ENCODE measurements at places on chromosomes 4 and X.

DNA sequence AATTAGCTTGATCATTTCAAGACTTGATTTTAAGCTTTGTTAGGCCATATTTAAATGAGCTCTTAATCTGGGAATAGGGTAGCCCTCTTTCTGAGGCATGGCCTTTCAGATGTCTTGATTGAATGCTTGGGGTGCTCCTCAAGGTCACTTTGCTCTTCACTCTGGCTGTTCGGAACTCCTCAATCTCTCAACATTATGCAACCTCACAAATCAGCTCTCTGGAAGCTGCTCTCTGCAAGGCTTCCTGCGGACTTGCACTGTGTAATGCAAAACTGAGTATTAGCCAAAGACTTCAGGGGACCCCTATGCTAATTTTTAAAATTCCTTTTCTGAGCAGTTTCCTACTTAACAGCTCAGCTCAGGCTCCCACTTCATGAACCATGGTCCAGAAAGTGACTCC, 398.3 kb downstream of the PRDM5 start:
- no peak for DNase-seq

GRCh38 chrX:74179990-74180389, 124.0 kb upstream of the ZCCHC13 start:
- no peak for DNase-seq

DNA sequence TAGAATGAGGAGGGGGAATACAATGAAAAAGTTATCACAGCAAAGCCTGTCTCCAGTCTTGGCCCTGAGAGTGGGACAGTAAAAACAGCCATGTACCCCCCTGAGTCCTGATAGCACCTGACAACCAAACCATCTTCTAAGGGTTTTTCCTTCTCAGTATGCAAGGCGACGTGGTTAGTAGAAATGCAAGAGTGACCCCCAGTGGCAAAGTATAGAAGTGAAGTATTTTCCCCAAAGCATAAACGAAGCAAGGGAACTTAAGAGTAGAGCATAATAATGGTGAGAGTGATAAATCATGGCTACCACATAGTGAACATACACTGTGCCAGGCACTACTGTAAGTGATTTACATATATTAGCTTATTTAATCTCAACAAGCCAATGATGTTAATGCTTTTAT, 52.8 kb downstream of the FAM47C start:
- DNase-seq = peak; percentile 41

DNA sequence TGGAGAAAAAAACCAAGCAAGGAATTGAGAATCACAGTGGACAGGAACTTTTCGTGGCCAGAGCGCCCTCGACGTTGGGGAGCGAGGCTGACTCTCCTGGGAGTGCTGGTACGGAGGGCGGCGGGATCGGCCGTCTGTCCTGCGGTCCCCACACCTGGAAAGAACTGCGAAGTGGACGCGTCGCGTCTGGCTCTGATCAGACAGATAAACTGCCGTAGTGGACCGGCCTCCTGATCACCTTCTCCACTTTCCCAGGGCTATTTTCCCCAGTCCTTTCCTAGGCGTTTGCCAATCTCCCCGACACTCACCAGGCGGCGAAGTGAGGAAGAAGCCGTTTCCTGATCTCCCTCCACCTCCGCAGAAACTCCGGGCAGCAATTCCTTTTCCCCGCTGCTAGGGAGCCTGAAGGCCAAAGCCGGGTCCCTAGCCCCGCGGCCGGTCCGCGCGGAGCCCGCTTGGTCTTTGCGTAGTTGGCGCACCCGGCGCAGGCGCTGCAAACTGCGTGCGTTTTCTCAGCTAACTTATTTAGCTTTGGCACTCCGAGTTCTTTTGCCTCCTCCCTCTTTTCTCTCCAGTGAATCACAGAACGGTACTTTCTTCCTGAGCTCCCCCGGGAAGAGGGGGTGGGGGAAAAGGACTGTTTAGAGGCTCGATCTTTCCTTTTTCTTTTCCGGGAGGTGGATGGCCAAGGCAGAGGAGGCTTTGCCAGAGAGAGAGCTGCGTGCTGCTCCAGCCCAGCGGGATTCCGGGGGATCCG, at the start of gene ARSJ:
TSS of gene ARSJ (minus strand) at position 500 of the 757 bp plus-strand sequence. CDS start 813 bp downstream, outside the sequence.
- DNase-seq = peak; percentile 88

- DNase-seq = peak; percentile 87
These were observed at the start of gene DCLK2 for GRCh38 chr4:150078041-150078578. TSS of gene DCLK2 (plus strand) at chr4:150078445. CDS start at chr4:150079028, 583 bp downstream.

- no peak for DNase-seq
These were observed 1722.9 kb upstream of the PCDH10 start for GRCh38 chr4:131426023-131426758.

GRCh38 chrX:78708816-78709215, 38.7 kb upstream of the LPAR4 start:
- DNase-seq = no peak

DNA sequence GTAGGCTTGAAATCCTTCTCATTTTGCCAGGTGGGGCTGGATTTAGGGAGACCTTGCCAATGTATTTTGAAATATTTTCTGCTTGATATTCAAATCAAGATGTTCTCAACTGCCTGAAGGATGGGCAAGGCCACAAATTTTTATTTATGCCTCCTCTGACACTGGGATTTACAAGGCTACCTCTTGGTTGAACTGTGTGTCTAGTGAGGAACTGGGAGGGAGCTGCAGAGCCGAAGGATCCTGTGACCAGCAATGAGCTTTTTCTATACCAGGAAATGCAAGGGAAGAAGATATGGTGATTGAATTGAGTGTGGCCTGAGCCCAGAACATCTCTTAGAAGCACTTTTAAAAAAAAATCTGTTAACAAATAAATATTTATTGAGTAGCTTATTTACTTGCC, 14.9 kb downstream of the VSIG1 start:
- DNase-seq = no peak

DNA sequence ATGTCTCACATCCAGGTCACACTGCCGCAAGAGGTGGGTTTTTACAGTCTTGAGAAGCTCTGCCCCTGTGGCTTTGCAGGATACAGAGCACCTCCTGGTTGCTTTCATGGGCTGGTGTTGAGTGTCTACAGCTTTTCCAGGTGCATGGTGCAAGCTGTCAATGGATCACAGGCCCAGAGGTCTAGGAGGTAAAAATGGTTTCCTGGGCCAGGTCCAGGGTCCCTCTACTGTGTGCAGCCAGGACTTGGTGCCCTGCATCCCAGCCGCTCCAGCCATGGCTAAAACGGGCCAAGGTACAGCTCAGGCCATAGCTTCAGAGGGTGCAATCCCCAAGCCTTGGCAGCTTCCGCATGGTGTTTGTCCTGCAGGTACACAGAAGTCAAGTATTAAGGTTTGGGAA, 434.1 kb upstream of the GALNT7 start:
- DNase-seq = no peak

GRCh38 chrX:18966624-18967023, 17.3 kb downstream of the PHKA2 start:
- no peak for DNase-seq

DNA sequence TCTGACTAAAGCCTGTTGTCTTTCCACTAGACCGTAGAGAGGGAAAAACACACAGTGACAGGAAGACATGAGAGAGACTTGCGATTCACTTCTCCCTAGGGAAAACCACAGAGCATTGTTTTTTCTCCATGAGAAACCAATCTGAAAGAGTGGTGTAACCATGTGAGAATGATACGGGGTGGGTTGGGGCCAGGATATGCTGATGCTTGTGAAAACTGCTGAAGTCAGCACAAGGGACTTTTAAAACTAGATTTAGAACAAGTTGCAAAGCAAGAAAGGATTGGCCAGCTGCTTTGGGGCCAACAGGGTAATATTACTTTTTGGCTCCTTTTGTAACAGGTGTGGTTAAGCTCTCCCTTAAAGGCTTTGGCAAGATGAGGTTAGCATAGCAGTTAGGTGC, 66.1 kb downstream of the NHSL2 start:
- no peak for DNase-seq

DNA sequence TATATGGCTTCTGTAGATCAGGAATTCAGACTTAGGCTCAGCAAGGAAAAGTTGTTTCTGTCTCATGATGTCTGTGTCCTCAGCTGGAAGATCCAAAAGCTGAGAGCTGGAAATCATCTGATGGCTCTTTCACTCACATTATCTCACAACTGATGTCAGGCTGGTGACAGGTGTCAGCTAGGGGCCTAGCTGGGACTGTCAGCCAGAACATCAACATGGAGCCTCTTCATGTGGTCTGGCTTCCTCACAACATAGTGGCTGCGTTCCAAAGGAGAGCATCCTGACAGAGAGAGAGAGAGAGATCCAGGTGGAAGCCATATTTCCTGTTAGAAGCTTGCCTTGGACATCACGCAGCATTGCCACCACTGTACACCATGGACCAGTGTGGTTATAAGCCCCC, 10.6 kb upstream of the INTS6L start:
- no peak for DNase-seq

- no peak for DNase-seq
These were observed 145.1 kb upstream of the CTSO start for GRCh38 chr4:156098805-156099204.

- peak; percentile 4 for DNase-seq
These were observed 77.0 kb upstream of the C4orf50 start for GRCh38 chr4:6095023-6095752.

GRCh38 chr4:6946497-6946896, 36.9 kb downstream of the TBC1D14 start:
- DNase-seq = no peak

- DNase-seq = no peak
These were observed 3.1 kb upstream of the C4orf17 start for GRCh38 chr4:99507762-99508161.

- DNase-seq = no peak
These were observed 29.1 kb upstream of the CD38 start for GRCh38 chr4:15749001-15749400.

GRCh38 chrX:16883487-16883804, 13.3 kb upstream of the RBBP7 start:
- DNase-seq = no peak

DNA sequence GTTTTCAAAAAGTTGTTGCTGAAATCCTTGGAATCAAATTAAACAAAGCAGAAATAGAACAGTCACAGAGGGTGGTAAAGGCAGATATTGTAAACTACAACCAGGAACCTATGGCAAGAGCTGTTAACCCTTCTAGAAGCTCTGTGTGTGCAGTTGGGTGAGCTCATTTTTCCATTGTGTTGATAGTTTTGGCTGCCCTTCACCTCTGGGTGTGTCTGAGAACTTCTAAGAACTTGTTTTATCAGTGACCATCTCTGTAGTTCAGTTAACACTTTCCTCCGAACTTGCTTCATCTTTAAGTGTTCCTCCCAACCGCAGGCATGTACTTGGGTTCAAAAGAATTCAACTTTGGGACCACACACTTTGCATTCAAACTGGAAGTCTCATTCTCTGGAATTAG, 32.7 kb downstream of the RBMX start:
- peak; percentile 73 for DNase-seq

DNA sequence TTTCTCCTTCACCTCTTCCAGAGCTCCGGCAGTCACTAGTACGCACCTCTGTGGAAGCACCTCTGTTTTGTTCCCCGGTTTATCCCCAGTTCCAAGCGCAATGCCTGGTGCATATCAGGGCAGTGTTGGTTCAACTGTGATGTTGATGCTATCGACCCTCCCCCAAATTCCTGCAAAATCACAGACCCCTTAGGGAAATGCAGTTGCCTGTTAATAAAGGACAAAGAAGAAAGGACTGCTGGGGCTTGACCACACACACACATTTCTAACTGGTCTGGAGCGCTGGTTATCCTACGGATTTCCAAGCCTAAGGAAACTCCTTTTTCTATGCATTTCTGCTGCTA, 530 bp upstream of the NMU start:
- no peak for DNase-seq

- DNase-seq = no peak
These were observed 50.9 kb downstream of the CEP44 start for GRCh38 chr4:174334628-174335027.

GRCh38 chr4:71187404-71188155, 151.2 kb upstream of the SLC4A4 start:
- DNase-seq = peak; percentile 60

DNA sequence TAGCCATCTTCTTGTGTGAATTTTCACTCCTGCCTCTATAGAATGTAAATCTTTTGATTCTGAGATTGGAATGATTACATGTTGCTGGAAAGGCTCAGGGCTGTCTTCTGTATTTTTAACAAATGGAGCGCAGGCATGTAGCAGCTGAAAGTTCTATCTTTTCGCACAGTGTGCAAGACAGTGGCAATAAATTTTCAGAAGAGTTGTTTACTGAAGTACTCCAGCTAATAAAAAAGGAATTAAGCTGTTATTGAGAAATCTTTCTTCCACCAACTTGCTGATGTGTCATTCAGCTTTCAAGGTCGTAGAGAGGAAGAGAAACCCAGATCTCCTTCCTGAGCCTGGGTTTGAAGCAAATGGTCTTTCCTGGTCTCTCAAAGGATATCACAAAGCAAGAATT, 122.0 kb upstream of the PUDP start:
- DNase-seq = peak; percentile 58

DNA sequence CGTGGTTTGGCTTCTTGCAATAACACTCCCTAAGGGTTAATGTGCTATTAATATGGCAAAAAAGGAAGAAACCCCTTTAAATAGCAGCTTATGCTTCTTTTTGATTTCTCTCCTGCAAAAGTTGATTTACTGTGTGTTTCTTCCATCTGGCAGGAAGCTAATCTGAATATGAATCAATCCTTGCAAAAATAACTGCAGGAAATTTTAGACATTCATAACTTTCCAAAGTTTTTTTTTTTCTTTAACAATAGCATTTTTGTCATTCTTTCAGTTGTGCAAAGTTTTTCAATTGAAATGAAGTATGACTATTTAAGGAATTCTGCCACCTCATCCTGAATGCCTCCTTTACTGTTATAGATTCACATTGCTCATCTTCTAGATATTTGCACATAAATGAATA, 115.6 kb downstream of the SPANXA1 start:
- peak; percentile 57 for DNase-seq

DNA sequence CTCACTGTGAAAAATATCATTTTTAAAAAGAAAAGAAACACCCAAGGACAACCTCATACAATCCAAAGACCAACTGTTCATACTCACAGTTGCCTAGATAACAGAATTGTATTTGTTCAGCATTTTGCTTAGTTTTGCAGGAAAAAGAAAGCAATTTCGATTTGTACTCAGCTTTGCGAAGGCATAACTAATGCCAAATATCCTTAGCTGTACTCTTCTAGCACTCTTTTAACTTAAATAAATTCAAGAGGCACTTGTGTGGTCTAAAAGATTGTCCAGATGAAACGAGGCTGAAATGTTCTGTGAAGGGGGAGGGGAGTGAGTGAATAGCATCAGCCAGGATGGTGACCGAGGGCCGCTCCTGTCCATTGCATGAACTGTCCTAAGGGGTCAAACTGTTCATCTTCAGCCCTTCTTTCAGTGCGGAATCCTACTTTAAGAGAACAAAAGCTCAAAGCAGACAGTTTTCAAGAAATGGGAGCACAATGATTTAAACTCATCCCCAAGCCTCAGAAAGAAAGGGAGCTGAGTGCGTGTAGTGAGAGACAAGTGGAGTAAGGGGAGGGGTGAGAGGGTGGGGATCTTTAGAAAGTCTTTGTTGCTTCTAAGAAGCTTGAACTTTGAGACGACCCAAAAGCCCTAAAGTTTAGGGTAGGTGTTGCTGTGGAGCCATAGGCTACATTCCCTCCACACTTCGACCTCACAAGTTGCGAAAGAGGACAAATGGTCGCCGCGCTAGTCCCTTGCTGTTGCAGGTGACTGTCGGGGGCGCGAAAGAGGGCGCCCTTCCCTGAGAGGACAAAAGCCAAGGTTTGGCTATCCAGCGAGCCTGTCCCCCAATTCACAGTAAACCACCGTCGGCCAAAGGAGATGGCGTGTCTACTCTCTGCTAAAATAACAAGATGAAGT, 4.0 kb upstream of the NEUROG2 start:
- no peak for DNase-seq

- DNase-seq = no peak
These were observed 407.6 kb upstream of the BOD1L1 start for GRCh38 chr4:14035076-14035475.

GRCh38 chrX:149858592-149858991, 22.4 kb upstream of the MAGEA8 start:
- DNase-seq = no peak

- no peak for DNase-seq
These were observed 251.4 kb downstream of the DTHD1 start for GRCh38 chr4:36532670-36533379.

Data from IMR-90 (cell line).